Activated CD4-positive, alpha-beta T cell treated with anti-CD3 and anti-CD28 coated beads for 4 hours (primary cell): ENCODE measurements at places on chromosomes 2 and 18.

DNA sequence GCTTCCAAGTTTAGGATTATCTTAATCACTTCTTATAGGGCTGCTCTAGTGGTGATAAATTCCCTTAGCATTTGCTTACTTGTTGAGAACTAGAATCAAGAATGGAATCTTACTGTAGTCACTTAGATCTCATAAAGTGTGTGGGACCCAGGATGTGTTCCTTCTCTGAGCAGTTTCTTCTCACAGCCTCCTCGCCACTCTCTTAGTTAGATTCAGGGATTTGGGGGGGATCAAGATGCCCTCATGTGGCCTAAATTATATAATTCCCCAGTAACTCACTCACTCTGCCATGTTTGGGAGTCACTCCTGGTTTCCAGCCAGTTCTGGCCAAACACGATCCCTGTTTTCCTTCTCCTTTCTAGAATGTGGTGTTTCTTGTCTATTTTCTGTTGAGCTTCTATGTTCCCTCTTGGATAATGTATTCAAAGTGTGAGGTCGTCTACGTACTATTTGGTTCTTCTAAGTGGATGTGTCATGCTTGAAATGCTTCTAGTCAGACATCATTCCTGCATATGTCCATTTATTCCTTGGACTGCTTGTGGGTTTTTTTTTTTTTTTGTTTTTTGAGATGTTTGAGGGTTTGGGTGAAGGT is 414.9 kb upstream of the SYT4 start:
- no peak for DNase-seq

DNA sequence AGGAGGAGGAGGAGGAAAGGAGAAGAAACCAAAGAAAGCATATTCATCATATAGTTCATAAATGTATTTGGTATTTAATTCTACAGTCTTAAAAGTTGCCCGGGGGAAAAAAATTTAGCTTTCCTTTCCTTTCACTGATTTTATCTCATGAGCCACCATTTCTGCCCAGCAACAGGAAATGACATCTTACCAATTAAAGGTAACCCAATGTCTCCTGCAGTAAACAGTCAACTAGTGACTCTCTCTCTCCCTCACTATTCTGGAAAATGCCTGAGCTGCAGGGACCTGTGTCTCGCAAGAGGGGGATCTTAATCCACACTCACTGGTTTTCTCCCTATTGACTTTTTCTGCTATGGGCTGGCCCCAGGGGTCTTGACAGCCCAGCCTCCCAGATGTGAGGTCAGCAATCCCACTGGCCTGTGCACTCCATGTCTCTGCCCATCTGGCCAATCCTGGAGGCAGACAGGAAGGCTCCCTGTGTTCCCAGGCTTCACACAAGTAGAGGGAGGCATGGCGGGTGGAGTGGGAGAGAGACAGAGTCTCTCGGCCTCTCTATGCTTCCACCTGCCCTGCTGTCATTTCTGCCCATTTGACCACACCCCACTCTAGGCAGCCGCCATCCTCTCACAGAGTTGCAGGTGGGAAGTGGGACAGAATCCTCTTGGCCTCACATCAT is 85.4 kb upstream of the CABLES1 start:
- DNase-seq = no peak

DNA sequence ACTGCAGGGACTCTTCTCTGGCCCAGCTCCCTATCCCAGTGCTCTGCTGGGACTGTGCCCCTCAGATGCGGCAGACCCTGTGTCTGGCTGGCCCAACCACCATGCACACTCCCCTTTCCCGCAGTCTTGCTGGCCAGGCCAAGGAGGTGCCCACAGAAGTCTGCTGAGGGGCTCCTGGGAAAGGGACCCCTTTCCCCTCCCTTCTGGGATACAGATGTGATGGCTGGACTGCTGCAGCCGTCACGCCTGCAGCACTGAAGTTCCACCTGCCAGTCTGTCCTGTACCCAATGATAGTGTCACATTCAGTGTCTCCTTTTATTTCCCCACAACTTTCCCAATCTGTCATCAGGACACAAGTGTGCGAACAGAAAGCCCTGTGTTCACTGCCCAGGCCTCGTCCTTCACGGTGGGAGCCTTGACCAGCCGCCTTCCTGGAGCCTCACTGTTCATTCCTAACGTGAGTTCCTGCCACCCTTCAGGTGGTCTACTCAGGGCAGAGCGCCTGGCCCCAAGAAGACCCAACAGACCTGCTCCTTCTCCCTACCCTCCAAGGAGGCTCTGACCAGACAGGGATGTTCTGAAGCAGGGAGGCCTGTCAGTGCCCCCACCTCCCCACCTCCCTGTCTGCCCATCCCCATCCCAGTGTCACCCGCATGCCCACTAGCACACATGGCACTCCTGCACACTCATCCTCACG is 47.1 kb downstream of the ANKMY1 start:
- no peak for DNase-seq

- DNase-seq = no peak
Observed at GRCh38 chr2:67289921-67290371, 107.2 kb upstream of the ETAA1 start.

DNA sequence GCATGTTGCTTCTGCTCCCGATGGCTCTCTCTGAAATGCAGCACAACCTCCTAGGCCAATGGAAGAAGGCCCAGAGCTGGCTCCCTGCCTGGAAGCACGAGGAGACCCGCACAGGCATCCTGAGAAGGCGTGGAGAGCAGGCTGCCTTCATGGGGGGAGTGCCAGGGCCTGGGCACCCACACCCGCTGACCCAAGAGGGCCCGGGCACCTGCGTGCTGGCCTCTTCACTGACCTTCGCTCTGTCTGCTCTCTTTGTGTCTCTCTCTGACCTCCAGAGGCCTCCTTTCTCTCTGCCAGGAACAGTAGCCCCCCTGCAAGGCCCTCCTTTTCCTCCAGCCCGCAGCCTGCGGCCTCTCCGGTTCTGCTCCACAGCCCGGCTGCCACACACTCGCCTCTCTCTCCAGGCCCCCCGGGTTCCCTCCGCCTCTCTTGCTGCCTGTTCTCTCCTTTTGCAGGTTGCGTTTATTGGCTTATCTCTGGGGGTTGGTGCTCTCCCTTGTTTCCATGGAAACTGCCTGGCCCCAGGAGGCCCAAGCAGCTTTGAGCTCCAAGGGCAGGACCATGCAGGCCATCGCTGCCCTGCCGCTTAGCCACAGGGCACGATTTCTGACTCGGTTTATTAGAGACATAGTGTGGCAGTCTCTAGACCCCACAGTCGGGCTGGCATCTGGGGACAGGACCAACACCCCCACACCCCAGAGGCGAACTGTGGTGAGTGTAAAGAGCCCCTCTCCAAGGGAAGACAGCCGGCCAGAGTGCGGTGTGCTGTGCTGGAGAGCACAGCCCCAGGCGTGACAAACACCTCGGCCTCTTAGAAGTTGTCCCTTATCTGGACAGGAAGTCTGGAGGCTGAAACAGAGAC is 1.7 kb downstream of the MZT2B start:
- DNase-seq = no peak

DNA sequence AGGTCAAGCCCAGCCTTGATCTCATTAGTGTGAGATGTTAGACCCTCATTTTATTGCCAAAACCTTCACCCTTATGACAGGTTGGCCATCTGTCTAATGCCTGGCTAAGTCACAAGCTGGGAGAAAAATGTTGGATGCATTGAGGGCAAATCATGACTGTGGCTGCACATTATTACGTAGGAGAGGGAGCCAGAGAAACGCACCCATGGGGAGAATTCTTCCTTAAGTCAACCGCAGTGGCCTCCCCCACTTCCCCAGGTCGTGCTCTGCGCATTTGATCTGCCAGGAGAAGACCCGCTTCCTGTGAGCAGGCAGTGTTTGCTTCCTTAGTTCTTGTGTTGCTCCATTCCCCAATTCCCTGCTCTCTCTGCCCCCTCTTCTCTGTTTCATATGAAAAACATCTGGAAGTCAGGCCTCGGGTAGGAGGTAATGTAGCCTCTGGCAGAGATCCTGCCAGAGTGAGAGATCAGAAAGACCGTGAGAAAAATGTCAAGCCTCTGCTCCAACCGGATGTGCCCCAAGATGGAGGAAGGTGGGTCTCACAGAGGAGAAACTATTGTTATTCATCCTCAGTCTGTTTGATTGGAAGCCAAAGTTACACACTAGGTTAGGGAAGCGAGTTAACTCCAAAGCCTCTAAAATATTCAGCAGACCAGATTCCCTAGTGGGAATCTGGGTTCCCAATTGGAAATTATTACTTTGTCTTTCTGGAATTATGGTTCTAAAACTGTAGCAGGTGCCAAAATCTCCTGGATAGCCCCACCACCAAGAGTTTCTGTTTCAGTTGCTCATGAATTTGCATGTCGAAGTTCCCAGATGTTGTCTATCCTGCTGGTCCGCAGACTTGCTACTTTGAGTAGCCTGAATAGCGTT is 144.3 kb upstream of the PELI1 start:
- DNase-seq = no peak

DNA sequence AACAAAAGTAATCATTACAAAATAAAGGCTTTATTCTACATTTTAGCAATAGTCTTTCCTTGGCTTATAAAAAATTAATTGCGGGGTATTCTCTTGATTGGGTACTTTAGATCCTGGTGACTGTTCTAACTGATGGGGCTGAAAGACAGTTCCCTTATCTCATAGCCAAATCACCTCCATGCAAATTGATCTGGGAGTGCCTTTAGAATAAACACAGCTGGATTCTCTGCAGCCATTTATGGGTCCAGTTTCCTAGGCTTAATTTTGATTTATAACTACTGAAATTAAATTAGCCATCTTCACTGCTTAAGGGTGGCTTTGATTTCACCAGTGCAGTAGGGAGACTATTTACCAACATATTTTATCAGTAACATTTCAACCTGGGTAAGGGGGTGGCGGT is 337.1 kb downstream of the NRXN1 start:
- no peak for DNase-seq

- no peak for DNase-seq
Observed at GRCh38 chr2:230708204-230708603, 4.4 kb upstream of the CAB39 start.

DNA sequence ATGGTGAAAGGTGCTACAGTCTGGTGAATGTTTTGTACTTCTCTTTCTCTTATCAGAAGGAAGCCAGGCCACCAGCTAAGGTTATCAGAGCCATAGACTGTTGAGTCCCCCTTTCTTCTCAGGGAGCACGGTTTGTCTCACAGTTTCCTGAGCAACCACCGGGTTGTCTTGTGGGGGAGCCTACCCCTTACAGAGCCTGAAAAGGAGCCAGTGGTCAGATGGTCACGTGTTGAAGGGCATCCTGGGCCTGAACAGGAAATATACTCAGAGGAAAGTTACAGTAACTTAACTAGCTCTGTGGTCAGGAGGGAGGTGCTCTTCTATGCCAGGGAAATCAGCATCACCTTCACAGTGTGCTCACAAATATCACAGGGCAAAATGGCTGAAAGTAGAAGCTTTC is 11.6 kb downstream of the CD28 start:
- DNase-seq = peak; percentile 46

DNA sequence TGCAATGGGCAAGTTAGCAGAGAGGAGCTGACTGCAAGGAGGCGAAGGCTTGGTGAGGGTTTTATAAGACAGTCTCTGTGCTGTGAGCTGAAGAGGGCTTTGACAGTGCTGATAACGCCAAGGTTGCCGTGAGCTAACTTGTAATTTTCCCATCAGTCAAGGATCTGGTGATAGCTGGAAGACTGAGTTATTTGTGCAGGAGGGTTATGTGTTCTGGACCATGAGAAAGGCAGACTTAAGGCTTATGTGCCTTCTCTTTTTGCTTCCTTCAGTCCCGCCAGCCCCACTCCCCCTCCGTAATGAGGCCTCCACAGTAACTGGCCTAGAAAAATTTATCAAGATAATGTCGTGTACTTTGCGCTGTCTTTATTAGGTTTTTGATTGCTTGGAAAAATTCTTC is 94.6 kb downstream of the RTP5 start:
- DNase-seq = no peak

DNA sequence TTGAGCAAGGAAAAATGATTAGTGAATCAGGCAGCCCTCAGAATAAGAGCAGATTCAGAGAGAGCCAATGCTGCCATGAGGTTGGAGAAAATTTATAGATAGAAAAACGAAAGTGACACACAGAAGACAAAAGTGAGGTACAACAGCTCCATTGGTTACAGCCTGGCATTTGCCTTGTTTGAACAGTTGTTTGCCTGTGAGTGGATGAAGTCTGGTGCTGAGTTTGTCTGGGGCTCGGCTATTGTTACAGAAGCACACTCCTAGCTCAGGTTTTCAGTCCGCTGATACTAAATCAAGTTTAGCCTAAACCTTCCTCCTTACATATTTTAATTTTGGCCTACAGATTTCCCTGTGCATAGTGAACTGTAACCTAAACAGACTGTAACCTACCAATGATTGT is 387.8 kb upstream of the RAB12 start:
- no peak for DNase-seq

DNA sequence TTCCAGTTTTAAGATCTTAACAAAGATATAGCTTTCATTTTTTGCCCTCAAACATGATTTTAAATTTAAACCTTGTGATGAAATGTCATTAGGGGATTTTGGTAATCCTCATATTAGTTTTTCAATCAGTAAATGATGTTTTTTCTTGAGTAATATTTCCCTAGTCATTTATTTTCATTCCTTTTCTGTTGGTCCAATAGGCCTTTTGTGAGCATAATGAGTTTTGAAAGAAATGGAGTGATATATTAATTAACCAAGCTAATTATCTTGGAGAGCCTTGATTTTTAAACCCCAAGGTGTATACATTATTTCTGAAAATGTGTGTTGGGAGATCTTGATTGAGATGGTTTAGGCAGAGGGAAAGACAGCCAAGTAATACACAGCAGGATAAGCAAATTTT is 46.3 kb downstream of the DCC start:
- no peak for DNase-seq

DNA sequence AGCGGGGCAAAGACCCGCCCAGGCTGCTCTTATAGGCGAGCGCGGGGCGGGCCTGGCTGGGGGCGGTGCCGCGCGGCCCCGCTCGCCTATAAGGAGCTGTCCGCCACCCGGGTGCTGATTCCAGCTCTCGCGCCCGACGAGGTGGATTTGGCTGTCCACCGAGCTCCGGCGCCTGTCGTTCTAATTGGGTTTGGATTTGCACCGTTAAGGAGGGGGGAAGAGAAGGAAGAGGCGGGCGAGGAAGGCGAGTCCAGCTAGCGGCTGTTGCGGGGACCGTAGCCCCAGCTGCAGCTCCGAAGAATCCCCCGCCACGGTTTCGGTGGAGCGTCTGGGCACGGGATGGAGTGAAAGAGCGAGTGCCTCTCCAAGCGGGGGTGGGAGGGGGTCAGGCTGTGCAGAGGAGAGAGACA is at the start of gene CNTNAP5:
Gene CNTNAP5, plus strand, starts transcription at position 117 of the 410 bp plus-strand sequence. CDS start 364 bp downstream, outside the sequence.
- no peak for DNase-seq

DNA sequence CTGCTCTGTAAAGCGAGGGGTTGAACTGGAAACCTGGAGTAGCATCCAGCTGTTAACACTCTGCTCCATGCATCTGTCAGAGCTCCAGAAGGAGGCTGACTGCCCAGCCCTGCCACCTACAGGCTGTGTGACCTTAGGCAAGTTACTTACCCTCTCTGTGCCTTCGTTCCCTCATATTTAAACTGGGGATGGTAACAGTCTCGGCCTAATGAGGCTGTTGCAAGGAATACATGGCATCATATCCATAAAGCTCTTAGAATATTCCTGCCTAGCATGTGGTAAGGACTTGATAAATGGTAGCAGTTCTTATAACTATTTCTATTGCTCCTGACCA is 80.6 kb downstream of the LRRFIP1 start:
- no peak for DNase-seq
